ENCODE measurements at places on chromosomes 16 and 17.

DNA sequence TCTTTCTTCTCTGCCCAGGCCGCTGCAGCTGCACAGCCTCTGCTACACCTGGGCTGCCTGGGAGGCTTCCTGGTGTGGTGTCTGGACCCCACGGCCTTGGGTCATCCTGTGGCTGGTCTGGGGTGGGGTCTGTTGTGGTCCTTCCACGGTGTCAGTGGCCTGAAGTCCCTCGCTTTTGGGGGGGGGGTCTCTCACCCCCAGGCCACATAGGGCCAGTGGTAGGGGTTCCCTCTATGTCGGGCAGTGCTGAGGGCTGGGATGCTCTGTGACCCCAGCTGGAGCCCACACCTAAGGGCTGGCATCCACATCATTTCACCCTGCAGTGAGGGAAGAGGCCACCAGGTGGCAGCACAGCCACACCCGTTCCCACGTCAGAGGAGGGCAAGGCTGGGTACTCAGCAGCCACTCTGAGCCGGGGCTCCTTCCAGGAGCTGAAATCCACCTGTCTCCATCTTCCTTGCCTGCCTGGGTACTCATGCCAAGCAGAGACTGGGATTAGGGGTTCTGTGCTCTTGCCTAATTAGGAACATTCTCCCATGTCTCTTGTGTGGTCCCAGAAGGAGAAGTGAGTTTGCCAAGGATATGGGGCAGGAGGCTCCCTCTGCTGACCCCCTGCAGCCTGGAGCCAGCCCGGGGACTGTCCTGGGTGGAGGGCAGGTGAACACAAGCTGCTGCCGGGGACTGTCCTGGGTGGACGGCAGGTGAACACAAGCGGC, 13.0 kb downstream of the ENGASE start:
- DNase-seq: peak; percentile 66

- DNase-seq: no peak
Measured at GRCh38 chr17:49494986-49495841, at the start of gene NGFR. TSS of gene NGFR (plus strand) at chr17:49495293. CDS start at chr17:49495418, 125 bp downstream.

- DNase-seq: no peak
Measured at GRCh38 chr17:28357901-28358197, 522 bp upstream of the POLDIP2 start.

- no peak for DNase-seq
Measured at GRCh38 chr17:41499714-41500113, 5.7 kb downstream of the KRT13 start.

- DNase-seq: no peak
Measured at GRCh38 chr16:71803305-71803690, 5.3 kb downstream of the AP1G1 start.

GRCh38 chr17:60303406-60304099, 88.4 kb downstream of the USP32 start:
- DNase-seq: no peak

DNA sequence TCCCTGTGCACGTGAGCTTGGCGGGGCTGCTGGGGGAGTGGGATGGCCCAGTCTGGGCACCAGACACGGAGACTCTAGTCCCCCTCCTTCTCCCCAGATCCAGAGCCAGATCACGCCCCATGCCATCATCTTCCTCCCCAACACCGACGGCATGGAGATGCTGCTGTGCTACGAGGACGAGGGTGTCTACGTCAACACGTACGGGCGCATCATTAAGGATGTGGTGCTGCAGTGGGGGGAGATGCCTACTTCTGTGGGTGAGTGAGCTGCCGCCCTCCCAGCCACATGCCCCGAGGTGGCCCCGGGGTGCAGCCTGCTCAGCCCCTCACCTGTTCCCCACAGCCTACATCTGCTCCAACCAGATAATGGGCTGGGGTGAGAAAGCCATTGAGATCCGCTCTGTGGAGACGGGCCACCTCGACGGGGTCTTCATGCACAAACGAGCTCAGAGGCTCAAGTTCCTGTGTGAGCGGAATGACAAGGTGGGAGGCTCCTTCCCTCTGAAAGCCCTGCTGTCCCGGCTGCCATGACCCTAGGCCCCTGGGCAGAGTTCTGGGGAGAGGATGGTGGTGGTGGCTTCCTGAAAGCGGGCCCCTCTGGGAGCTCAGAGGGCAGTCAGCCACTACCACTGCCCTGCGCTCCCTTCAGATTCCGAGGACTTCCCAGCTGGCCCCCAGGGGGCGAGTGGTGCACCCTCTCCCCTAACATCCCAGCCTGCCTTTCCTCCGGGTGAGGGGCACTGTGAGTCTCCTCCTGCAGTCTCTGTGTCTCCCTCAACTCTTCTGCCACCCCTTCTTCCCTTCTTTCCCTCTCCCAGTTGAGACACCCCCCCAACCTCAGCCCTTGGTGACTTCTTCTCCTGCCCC, 2.8 kb upstream of the C17orf107 start:
- DNase-seq: no peak

- no peak for DNase-seq
Measured at GRCh38 chr17:34979650-34980352, 511 bp upstream of the LIG3 start.

DNA sequence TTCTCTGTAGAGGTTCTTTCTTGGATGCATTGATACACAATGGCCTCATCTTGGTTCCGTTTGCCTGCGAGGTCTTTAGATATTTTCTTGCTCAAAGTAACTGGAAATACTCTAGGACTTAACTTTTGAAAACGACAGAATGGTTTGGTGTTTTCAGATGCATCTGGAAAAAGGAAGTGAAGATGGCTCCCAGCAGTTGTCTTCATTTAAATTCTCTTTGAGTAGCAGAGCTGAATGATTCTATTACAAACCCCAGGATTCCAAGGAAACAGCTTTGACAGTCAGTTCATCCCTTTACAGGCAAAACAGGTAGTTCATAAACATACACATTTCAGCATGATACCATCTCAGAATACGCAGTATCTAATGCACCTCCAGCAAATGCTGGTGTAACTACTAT, 54.8 kb downstream of the PSMD12 start:
- DNase-seq: no peak

- no peak for DNase-seq
Measured at GRCh38 chr17:41629826-41630670, 5.7 kb upstream of the KRT17 start.

All from NCI-H524 treated with DMSO at 0.1 percent for 48 hours (cell line).